ENCODE measurements at places on chromosomes 11 and 22. TPM values are rescaled to one million over a fixed set of nuclear protein-coding genes. Genes with fewer than 3 reads are reported as not detected.

Gene DTX4
- 14.3 TPM for total RNA-seq

Gene LRP4
- 25.6 TPM for total RNA-seq

Gene RIBC2
- 2.1 TPM for total RNA-seq

Gene IL17REL
- not detected for total RNA-seq

Gene OR8G1
- not detected for total RNA-seq

Gene RASSF10
- total RNA-seq = 9.8 TPM

Gene KRTAP5-10
- 1.5 TPM for total RNA-seq

Gene PGGHG
- total RNA-seq = 9.0 TPM

Gene NAALAD2
- total RNA-seq = 11.4 TPM

Gene TNNI2
- 322 TPM for total RNA-seq

Gene FAT3
- 17.2 TPM for total RNA-seq

Gene NNMT
- 26.7 TPM for total RNA-seq

Gene OTOG
- total RNA-seq = under 0.01 TPM

Gene WNT11
- total RNA-seq = 33.0 TPM

Gene PRRG4
- total RNA-seq = 11.2 TPM

DNA sequence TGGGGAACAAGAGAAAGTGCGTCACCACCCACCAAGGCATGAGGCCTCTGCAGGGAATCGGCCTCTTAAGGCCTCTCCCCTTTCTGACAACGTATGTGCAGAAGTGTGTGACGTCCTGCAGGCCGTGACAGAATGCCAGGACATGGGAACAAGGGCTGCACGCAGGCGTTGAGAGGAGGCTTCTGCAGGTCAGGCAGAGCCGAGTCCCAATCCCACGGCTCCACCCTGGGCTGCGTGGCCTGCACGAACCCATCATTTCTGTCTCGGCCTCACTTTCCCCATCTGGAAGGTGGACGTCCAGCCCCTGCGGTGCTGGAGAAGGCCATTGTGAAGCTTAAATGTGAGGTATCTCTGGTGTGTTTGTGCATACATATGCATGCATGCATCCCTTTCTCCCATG lies 61.8 kb downstream of the SHANK2 start:
- DNase-seq = no peak

GRCh38 chr22:20979243-20979809 lies 2.8 kb upstream of the LZTR1 start:
- DNase-seq = no peak

GRCh38 chr11:119254239-119254638 lies 48.1 kb downstream of the CBL start:
- no peak for DNase-seq

GRCh38 chr22:44351685-44352377 lies 39.1 kb upstream of the SHISAL1 start:
- no peak for DNase-seq

DNA sequence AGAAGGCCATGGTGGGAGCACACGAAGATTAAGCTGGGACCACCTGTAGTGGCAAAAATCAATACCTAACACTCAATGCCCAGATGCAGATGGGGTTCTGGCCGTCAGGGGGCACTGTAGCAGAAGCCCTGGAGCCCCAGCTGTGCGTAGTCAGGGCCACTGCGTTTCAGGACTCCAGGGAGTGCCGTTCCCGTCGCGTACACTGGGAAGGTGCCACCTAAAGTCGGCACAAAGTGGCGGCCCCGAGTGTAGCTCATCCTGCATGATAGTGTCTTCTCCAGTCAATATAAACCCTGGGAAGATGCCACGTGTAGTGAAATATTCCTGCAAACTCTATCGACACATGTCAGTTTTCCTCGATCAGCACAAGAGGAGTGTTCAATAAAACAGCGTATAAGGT lies 123.8 kb upstream of the NTM start:
- no peak for DNase-seq

- DNase-seq = no peak
Observed at GRCh38 chr11:75873417-75874221, 58.6 kb downstream of the UVRAG start.

GRCh38 chr22:19746726-19747125 lies 13.9 kb upstream of the TBX1 start:
- no peak for DNase-seq

- DNase-seq = peak; percentile 16
Observed at GRCh38 chr11:100923555-100923954, 206.1 kb downstream of the PGR start.

GRCh38 chr11:118674082-118674435 lies 5.4 kb downstream of the TREH start:
- no peak for DNase-seq

DNA sequence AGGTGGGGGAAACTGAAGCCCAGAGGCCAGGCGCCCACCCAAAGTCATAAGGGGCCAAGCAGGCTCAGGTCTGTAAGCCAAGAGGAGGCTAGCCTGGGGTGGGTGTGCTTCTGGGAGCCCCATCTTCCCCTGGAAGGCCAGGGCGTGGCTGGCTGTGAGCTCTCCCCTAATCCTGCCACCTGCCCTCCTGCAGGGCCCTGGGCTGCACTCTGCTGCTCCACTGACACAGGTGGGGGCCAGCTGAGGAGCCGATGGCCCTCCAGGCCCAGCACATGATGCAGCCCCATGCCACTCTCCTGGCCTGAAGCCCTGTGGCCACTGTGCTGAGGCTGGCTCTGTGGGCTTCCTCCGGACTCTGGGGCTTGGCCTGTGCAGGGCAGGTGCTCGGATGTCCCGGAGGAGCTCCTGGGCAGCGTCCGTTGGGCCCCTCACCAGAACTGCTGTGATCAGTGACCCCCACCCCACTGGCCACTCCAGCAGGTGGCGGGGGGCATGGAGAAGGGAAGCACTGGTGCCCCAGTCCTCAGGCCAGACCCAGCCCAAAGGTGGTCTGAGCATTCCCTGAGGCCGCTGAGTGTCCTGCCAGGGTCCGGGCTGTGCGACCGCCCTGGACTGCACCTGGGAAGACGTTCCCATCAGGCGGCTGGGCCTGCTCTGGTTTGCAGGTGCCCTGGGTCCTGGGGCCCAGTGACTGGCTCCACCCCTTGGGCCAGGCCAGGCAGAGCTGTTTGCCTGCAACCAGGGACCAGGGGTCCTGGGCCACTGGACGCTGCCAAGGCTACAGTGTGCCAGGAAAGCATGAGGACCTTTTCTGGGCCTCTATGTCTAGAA lies 8.5 kb downstream of the PIM3 start:
- no peak for DNase-seq

- DNase-seq = no peak
Observed at GRCh38 chr22:25161017-25161915, 38.4 kb upstream of the CRYBB3 start.

- no peak for DNase-seq
Observed at GRCh38 chr11:78444726-78445125, 27.1 kb upstream of the GAB2 start.

- no peak for DNase-seq
Observed at GRCh38 chr22:44537015-44537414, 39.0 kb upstream of the RTL6 start.

DNA sequence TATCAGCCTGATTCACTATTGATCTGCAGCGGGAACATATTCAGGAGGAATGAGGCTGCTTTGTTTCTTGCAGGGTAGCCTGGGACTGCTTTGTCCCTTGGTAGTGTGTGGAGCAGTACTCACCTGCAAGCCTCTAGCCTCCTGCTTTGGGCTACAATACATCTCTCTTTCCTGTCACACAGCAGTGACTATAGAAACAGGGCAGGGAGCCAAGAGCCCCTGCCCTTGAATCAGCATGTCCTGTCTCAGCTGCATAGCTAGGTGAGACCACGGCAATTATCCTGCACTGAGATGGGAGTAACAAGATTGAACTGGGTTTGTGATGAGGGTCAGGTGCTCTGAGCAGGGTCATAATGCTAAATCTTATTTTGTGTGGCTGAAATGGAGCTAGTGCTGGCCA lies 191.9 kb downstream of the NELL1 start:
- no peak for DNase-seq

DNA sequence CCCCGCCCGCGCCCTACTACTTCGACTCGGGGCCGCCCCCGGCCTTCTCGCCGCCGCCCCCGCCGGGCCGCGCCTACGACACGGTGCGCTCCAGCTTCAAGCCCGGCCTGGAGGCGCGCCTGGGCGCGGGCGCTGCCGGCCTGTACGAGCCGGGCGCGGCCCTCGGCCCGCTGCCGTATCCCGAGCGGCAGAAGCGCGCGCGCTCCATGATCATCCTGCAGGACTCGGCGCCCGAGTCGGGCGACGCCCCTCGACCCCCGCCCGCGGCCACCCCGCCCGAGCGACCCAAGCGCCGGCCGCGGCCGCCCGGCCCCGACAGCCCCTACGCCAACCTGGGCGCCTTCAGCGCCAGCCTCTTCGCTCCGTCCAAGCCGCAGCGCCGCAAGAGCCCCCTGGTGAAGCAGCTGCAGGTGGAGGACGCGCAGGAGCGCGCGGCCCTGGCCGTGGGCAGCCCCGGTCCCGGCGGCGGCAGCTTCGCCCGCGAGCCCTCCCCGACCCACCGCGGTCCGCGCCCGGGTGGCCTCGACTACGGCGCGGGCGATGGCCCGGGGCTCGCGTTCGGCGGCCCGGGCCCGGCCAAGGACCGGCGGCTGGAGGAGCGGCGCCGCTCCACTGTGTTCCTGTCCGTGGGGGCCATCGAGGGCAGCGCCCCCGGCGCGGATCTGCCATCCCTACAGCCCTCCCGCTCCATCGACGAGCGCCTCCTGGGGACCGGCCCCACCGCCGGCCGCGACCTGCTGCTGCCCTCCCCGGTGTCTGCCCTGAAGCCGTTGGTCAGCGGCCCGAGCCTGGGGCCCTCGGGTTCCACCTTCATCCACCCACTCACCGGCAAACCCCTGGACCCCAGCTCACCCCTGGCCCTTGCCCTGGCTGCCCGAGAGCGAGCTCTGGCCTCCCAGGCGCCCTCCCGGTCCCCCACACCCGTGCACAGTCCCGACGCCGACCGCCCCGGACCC lies 17.4 kb upstream of the ACR start:
- DNase-seq = no peak

DNA sequence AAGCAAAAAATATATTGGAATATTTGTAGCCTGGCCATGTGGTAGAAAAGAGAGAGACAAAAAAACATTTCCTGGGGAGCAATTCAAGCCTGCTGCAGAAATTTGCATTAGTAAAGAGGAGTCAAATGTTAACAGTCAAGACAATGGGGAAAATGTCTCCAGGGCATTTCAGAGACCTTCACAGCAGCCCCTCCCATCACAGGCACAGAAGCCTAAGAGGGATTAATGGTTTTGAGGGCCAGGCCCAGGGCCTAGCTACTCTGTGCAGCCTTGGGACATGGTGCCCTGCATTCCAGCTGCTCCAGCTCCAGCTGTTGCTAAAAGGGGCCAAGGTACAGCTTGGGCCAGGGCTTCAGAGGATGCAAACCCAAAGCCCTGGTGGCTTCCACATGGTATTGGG lies 46.8 kb downstream of the PGR start:
- no peak for DNase-seq

GRCh38 chr22:49779211-49779610 lies 48.5 kb downstream of the BRD1 start:
- DNase-seq = no peak

- DNase-seq = no peak
Observed at GRCh38 chr11:94727819-94728218, 40.3 kb upstream of the AMOTL1 start.

DNA sequence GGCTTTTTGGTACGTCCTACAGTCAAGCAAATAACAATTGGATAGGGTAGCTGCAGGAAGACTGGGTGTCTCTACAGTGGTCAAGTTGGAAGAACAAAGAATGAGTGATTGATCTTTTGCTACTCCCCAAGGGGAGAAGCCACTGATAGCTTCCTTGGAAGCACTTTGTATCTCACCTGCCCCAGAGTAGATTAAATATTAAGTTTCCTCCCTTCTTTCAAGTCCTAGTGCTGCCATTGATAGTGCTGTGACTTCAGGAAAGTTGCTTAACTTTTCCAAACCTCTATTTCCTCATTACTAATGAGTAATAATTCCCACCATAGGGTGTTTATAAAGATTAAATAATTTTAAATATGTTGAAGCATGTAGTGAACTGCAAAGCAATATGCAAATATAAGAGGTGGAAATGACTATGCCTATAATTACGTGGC lies 35.6 kb upstream of the EHF start:
- no peak for DNase-seq

All from skin of body (tissue), 3 donors.